ENCODE measurements at places on chromosomes 3 and 15.

GRCh38 chr3:60953351-60953750, 297.9 kb downstream of the FHIT start:
- peak; percentile 61 for DNase-seq

GRCh38 chr3:55322638-55323037, 164.5 kb downstream of the WNT5A start:
- no peak for DNase-seq

GRCh38 chr15:62985768-62986167, 56.8 kb upstream of the TPM1 start:
- no peak for DNase-seq

GRCh38 chr3:62502315-62503300, 129.3 kb upstream of the FEZF2 start:
- DNase-seq: no peak

DNA sequence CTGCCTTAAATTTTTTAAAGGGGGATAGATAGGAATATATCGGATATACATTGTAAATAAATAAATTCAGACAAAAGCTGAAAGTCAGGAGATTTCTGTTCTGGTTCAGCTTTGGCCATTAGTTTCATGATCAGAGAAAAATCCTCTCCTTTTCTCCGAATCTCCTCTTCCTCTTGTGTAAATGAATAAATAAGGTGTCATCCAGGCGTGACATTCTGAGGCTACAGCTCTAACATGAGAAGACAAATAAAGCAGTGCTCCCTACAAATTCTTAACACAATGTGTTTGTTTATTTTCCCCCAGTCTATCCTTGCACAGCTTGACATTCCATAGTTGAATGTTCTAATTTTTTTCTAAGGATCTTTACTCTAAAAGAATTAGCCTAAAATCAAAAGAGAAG, 9.4 kb upstream of the MB21D2 start:
- DNase-seq: no peak

- no peak for DNase-seq
Observed at GRCh38 chr3:99472385-99472784, 166.0 kb upstream of the COL8A1 start.

DNA sequence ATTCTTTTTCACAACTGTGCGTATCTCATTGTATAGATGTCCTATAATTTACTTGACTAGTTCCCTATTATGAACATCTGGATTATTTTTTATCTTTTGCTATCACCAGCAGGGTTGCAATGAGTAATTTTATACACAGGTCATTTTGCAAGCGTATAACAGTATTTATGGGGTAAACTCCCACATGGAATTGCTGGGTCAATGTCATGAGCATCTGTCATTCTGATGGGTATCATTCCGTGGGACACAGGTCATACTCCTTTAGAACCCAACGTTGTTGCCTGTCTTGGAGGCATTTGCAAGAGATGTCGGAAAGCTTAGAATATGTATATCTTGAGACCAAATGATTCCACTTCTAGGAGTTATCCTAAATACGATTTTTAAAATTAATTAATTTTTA, 12.9 kb downstream of the BHLHE40 start:
- no peak for DNase-seq

- peak; percentile 53 for DNase-seq
Observed at GRCh38 chr3:58383904-58384303, 49.7 kb downstream of the PDHB start.

DNA sequence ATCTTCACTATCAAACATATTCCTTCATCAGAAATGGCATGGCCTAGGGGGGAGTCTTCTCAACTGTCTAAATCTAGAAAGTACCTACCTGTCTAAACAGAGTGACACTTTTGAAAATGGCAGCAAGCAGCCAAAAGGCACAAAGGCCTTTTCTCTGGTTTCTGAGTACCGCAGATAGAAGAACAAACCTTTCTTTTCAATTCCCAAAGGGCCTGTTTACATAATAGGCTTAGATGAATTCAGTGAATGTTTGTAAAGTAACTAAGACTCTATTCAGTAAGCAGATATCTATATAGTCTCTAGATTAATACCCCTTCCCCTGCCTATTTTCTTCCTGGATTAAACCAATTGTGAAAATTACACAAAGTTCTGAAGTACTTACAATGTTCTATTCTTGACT, 7.1 kb downstream of the MYEF2 start:
- DNase-seq: no peak

GRCh38 chr3:167666563-167666962, 12.8 kb upstream of the WDR49 start:
- no peak for DNase-seq

GRCh38 chr15:57098896-57099295, 180.5 kb downstream of the TCF12 start:
- DNase-seq: no peak

- no peak for DNase-seq
Observed at GRCh38 chr3:20055020-20055775, 15.0 kb downstream of the KAT2B start.

- no peak for DNase-seq
Observed at GRCh38 chr3:197420566-197420965, 122.2 kb upstream of the DLG1 start.

DNA sequence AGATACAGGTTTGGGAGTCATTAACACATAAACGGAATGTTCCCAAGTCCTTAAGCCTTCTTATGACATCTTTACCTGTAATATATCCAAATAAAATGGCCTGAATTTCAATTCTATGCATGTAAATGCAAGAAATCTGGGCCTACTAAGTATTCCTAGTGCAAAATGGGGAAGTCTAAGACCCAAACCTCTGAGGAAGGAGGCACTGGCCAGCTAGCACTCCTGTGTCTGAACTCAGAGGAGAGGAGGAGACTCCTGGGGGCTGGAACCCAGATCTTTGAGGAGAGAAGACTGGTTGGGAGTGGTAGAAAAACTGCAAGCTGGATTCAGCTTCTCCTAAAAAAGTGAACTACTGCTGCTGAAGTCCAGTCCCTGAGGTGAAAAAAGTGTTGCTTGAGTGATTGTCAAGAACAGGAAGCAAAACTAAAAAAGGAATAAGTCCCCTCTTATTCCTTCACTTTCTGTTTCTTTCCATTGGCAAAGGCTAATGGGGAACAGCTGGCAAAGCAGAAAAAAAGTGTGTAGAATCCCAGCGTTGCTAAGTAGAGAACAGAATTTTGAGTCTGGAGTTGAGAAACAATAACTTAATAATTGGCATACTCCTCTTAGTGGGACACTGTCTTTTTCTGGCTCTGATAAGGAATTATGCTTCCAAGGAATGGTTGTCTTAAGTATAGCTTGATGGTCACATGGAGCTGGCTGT, 54.8 kb upstream of the ATP2C1 start:
- DNase-seq: no peak

GRCh38 chr3:31772758-31773473, 208.1 kb downstream of the OSBPL10 start:
- no peak for DNase-seq

DNA sequence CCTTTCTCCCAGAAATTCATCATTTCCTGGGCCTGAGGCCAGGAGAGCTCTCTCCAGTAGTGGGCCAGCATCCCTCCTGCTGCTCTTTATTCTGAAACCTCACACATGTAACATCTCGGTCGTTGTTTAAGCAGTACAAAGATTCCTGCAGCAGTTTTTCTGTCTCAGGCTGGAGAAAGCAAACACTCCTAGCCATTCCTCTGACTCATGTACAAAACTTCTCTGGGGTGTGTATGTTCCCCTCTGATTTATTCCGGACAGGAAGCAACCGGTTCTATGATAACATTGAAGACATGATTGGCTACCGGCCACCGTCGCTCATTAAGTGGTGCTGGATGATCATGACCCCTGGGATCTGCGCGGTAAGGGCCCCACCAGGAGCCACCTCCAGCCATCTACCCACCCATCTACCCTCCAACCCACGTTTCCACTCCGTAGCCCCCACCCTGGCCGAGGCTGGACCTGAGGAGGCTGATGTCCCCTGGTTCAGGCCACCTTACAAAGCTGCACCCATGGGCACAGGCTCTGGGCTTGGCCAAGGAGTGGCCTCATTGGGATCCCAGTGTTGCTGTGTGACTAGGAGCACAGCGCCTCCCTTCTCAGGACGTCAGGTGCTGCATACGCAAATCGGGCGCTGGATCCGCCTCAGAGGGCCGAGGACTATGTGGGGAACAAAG, 58.6 kb upstream of the SLC6A1 start:
- peak; percentile 16 for DNase-seq

DNA sequence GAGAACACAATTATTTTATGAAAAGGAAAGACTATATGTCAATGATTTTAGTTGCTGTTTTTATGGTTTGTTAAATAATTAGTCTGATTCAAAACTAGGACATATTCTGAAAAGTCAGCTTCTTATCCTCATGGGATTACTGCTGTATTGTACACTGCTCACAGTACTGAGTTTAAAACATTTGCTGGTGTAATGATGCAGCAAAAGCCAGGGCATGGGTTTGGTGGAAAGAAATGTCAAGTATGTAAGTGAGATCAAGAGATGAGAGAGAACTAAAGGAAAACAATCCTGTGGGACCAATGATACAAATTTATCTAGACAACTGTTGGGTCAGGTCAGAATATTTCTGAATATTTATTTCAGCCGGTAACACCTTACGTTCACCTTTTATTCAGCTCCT, 210.1 kb upstream of the ARHGEF26 start:
- DNase-seq: no peak

GRCh38 chr3:39128951-39129350, 21.5 kb downstream of the TTC21A start:
- DNase-seq: no peak

DNA sequence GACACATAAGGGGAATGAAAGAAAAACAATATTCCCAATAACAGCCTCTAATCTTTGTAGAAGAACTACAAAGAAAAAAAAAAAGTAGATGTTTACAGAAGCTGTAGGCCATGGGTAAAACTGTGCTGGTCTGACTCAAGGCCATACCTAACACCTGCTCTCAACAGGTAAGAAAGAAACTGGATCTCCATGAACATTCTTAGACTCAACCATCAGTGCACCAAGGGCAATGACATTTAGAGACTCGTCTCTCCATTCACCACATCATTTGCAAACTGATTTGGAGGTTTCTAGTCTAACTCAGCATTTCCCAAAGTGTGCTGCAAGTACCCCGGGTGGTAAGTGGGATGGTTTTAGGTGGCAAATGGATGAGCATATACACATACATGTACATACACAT, 164.2 kb downstream of the FOXP1 start:
- DNase-seq: no peak

DNA sequence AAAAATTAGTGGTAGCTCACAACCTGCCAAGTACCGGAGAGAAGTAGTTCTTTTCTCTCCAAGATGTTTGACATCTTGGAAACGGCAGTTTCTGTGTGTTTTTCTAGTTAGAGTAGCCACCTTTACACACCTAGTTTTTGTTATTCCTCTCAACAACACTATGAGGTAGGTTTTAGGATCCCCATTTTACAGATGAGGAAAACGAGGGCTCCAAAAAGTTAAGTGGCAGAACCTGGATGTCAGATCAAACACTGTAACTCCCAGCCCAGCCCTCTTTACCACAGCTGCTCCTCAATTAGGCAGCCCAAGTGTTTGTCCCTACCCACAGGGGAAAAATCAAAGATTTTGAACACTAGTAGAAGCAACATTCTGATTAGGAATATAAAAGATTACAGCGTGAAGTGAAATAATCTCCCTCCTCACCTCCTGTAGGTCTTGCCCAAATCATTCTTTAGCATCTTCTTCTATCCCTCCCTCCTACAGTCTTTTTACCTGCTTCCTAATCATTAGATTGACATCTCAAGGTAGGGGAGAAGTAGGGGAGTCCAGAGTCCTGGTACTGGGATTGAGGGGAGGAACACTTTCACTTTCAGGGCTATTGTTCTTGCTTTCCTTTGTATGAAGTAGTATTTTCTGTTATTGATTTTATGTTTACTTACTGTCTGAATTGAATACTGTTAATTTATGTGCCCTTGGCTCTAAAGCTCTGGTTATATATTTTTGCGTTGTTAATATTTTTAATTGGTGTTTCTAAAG, 142.6 kb downstream of the CMSS1 start:
- DNase-seq: no peak

DNA sequence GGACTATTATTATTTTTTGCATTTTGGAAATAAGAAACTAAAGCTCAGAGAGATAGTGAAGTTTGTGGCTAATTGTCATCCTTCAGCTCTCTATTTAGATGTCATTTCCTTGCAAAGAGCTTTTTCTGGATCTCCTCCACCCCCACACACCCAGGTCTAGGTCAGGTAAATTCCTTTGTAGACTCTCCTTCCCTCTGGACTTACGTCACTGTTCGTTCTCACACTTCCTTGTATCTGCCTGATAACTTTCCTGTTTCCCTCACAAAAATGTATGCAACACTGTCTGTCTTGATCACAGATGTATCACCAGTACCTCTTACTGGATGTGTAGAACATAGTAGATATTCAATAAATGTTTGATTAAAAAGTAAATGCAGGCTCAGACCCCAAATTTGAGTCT, 6.1 kb upstream of the MB21D2 start:
- no peak for DNase-seq

GRCh38 chr3:118772547-118773011, 262.1 kb downstream of the IGSF11 start:
- DNase-seq: no peak

- DNase-seq: no peak
Observed at GRCh38 chr3:147925272-147925671, 516.1 kb downstream of the ZIC1 start.

- no peak for DNase-seq
Observed at GRCh38 chr3:182794455-182795388, 1.4 kb downstream of the ATP11B start.

DNA sequence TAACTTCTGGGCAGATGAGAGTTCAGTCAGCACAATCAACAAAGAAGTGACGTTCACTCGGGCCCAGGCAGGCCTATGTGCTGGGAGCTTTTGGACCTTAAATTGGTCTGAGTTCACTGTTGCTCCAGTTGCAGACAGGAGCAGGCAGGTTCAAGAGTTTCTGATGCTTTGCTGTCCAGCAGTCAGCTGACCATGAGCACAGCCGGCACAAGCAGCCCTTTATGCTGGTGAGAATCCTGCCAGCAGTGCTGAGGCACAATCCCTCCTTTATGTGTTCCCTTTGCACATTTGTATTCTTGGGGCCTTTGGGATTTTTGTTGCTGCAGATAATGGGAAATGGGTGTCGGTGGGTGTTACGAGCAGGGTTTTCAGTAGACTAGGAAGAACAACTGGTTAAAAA, 81.2 kb upstream of the GOLGA8J start:
- DNase-seq: no peak

GRCh38 chr3:10869460-10869859, 53.4 kb downstream of the SLC6A11 start:
- DNase-seq: no peak

Measured in right forelimb (tissue), 1 donor.